Mesothelial cell of epicardium (in vitro differentiated cells): ENCODE measurements at places on chromosomes 13 and 19.

- no peaks in the 10 kb centered on the region for H3K36me3 ChIP-seq
- H3K27me3 ChIP-seq: no peaks in the 10 kb centered on the region
- DNase-seq: peak; percentile 68
- no peak overlapping the region for H3K4me3 ChIP-seq
- H3K4me1 ChIP-seq: peaks cover 33% of the 10 kb centered on the region
These were observed 104.7 kb downstream of the RGCC start for GRCh38 chr13:41562083-41562482.

GRCh38 chr19:35673121-35673804 lies 6.9 kb downstream of the UPK1A start:
- H3K27ac ChIP-seq: no peak overlapping the region
- DNase-seq: no peak
- peaks cover 3% of the 10 kb centered on the region for H3K4me1 ChIP-seq
- no peaks in the 10 kb centered on the region for H3K36me3 ChIP-seq
- peaks cover 65% of the 10 kb centered on the region for H3K27me3 ChIP-seq
- peak overlapping the region; percentile 68 for H3K4me3 ChIP-seq

- no peak overlapping the region for H3K4me3 ChIP-seq
- no peak for DNase-seq
- no peaks in the 10 kb centered on the region for H3K36me3 ChIP-seq
- H3K27ac ChIP-seq: no peak overlapping the region
- H3K4me1 ChIP-seq: peaks cover 19% of the 10 kb centered on the region
These were observed 31.2 kb upstream of the RCBTB2 start for GRCh38 chr13:48564056-48564455.

- no peaks in the 10 kb centered on the region for H3K36me3 ChIP-seq
- no peak overlapping the region for H3K4me3 ChIP-seq
- no peak for DNase-seq
- H3K27ac ChIP-seq: peak overlapping the region; percentile 60
These were observed 20.1 kb downstream of the SH3GL1 start for GRCh38 chr19:4380254-4380727.

GRCh38 chr13:98664047-98664446 lies 87.1 kb upstream of the STK24 start:
- H3K36me3 ChIP-seq: no peaks in the 10 kb centered on the region
- H3K27ac ChIP-seq: no peak overlapping the region
- DNase-seq: no peak
- no peak overlapping the region for H3K4me3 ChIP-seq
- no peaks in the 10 kb centered on the region for H3K4me1 ChIP-seq
- no peaks in the 10 kb centered on the region for H3K27me3 ChIP-seq

- H3K27ac ChIP-seq: no peak overlapping the region
- peaks cover 35% of the 10 kb centered on the region for H3K4me1 ChIP-seq
- peaks cover 2% of the 10 kb centered on the region for H3K36me3 ChIP-seq
- no peaks in the 10 kb centered on the region for H3K27me3 ChIP-seq
- no peak overlapping the region for H3K4me3 ChIP-seq
These were observed 23.1 kb downstream of the ARID3A start for GRCh38 chr19:948842-949496.

GRCh38 chr19:5173993-5174392 lies 166.6 kb downstream of the PTPRS start:
- H3K36me3 ChIP-seq: no peaks in the 10 kb centered on the region
- DNase-seq: no peak
- H3K27ac ChIP-seq: no peak overlapping the region
- H3K4me1 ChIP-seq: peaks cover 8% of the 10 kb centered on the region
- no peak overlapping the region for H3K4me3 ChIP-seq

GRCh38 chr19:29675120-29675649 lies 9.9 kb downstream of the PLEKHF1 start:
- no peaks in the 10 kb centered on the region for H3K27me3 ChIP-seq
- H3K36me3 ChIP-seq: no peaks in the 10 kb centered on the region
- H3K4me1 ChIP-seq: peaks cover 4% of the 10 kb centered on the region

DNA sequence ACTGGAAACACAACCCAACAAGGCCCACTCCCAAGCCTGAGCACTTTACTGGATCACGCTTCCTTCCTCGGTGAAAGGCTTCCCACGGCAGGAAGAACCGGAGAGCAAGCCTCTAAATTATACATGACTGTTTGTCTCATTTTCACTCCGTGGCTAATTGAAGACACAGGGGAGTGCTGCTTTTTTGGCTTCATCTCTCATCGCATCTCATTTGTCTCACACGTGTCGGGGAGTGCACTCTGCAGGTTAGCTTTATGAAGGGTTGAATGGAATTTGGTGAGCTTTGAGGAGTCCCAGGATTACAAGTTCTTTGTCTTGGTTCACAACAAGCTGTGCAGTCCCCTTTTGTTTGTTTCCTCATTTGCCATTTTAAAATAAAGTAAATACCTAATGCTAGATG lies 544.6 kb downstream of the GPC6 start:
- no peak for DNase-seq
- H3K4me3 ChIP-seq: no peak overlapping the region
- H3K36me3 ChIP-seq: no peaks in the 10 kb centered on the region
- H3K27ac ChIP-seq: peak overlapping the region; percentile 75

- H3K4me1 ChIP-seq: peaks cover 18% of the 10 kb centered on the region
- no peaks in the 10 kb centered on the region for H3K36me3 ChIP-seq
- no peak for DNase-seq
- H3K27me3 ChIP-seq: no peaks in the 10 kb centered on the region
- peak within 1 kb of the TSS; percentile 73 for H3K27ac ChIP-seq
- peak within 1 kb of the TSS; percentile 76 for H3K4me3 ChIP-seq
These were observed at the start of gene NOTCH3 for GRCh38 chr19:15200553-15201364. Gene NOTCH3, minus strand, starts transcription at chr19:15200995. Its CDS starts 90 bp downstream, at chr19:15200905.

DNA sequence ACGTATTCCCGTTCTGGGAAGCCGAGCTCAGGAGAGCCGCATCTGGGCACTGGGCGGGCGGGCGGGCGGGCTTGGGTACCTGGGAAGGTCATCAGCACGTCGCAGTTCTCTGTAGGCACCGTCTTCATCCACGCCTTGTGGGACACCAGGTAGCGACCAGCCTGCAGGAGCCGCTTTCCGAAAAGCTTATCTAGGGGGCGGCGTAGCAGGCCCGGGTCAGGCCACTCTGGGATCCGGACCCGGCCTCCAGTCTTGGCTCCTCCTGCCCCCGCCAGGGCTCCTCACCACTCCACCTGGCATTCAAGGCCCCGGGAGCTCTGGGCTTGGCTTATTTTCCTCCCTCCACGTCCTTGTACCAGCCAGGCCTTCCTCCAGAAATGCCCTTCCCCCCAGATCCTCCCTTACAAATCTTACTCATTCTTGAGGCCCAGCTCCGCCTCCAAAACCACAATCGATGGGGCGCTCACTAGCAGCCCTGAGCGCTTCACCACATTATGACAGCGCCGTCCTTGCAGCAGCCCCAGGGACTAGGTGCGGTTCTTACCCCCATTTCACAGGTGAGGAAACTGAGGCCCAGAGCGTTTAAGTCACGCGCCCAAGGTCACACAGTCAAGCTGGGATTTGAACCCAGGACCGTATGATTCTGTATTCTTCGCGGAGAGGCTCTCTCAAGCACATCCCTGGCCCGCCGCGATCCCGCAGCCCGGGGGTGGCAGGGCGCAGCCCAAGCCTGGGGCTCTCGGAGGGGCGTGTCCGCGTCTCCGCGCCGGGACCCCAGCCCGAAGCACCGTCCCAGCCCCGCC lies 843 bp downstream of the ANO8 start:
- H3K4me3 ChIP-seq: peak overlapping the region; percentile 74
- no peak for DNase-seq
- peaks cover 19% of the 10 kb centered on the region for H3K4me1 ChIP-seq
- H3K36me3 ChIP-seq: peaks cover 10% of the 10 kb centered on the region

DNA sequence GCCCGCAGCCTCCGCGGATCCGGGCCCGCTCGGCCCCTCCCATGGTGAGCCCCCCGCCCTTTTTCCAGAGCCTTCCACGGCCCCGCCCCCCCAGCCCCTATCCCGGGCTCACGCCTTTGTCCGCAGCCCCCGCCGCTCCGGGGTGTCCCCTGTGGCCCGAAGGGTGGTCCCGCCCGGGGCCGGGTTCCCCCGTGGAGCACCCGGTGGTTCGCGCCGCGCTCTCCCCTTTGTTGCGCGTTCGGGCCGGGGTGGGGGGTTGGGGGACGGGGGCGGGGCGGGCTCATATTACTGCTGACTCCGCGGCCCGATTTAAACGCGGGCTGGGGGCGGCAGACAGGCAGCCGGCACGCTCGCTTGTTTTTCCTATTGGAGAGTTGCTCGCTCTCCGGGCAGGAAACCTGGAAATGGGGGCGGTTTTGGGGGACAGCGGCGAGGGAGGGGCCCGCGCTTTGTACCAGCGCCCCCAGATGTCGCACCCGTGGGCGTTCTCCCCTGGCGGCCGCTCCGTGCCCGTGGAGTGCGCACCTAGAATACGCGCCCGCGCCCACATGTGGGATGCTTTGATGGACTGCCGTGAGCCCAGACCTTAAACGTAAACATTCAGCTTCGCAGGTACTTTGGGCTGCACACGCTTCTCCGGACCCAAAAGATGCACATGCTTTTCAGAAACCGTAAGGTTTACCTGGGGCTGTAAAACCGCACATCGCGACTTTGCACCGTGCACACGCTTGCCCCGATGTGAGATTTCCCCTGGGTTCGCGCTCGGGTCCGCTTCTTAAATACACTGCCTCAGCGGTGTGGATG lies 699 bp downstream of the PTOV1 start:
- H3K4me1 ChIP-seq: peaks cover 25% of the 10 kb centered on the region
- H3K27ac ChIP-seq: peak overlapping the region; percentile 79
- peak overlapping the region; percentile 87 for H3K4me3 ChIP-seq
- peak; percentile 53 for DNase-seq

DNA sequence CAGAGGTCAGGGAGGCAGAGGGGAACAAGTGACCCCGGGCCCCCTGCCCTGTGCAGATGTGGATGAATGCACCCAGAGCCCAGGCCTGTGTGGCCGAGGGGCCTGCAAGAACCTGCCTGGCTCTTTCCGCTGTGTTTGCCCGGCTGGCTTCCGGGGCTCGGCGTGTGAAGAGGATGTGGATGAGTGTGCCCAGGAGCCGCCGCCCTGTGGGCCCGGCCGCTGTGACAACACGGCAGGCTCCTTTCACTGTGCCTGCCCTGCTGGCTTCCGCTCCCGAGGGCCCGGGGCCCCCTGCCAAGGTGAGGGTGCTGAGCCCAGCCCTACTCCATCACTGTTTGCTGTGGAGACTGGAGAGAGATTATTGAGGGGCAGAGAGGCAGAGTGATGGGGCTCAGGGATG lies 9.9 kb downstream of the LTBP4 start:
- H3K4me3 ChIP-seq: no peak overlapping the region
- H3K27me3 ChIP-seq: peaks cover 40% of the 10 kb centered on the region
- peaks cover 3% of the 10 kb centered on the region for H3K36me3 ChIP-seq
- no peak overlapping the region for H3K27ac ChIP-seq
- H3K4me1 ChIP-seq: peaks cover 17% of the 10 kb centered on the region
- no peak for DNase-seq

GRCh38 chr19:13212759-13213330 lies 62.6 kb downstream of the IER2 start:
- no peak for DNase-seq
- H3K27me3 ChIP-seq: no peaks in the 10 kb centered on the region
- no peaks in the 10 kb centered on the region for H3K36me3 ChIP-seq
- H3K4me1 ChIP-seq: peaks cover 5% of the 10 kb centered on the region
- no peak overlapping the region for H3K27ac ChIP-seq

- H3K4me1 ChIP-seq: peaks cover 6% of the 10 kb centered on the region
- peak overlapping the region; percentile 38 for H3K4me3 ChIP-seq
- no peak for DNase-seq
- H3K36me3 ChIP-seq: peaks cover 2% of the 10 kb centered on the region
- H3K27me3 ChIP-seq: peaks cover 93% of the 10 kb centered on the region
These were observed 4.1 kb upstream of the SOX1 start for GRCh38 chr13:112062571-112063570.

GRCh38 chr19:52748336-52748950 lies 13.6 kb upstream of the ZNF611 start:
- no peak overlapping the region for H3K27ac ChIP-seq
- H3K36me3 ChIP-seq: no peaks in the 10 kb centered on the region
- no peak for DNase-seq

GRCh38 chr13:44181931-44182330 lies 191.7 kb upstream of the SERP2 start:
- H3K36me3 ChIP-seq: peaks cover 2% of the 10 kb centered on the region
- no peak overlapping the region for H3K4me3 ChIP-seq
- H3K4me1 ChIP-seq: no peaks in the 10 kb centered on the region
- H3K27ac ChIP-seq: no peak overlapping the region

GRCh38 chr13:84417416-84417815 lies 535.1 kb upstream of the SLITRK1 start:
- H3K4me1 ChIP-seq: peaks cover 4% of the 10 kb centered on the region
- no peak overlapping the region for H3K27ac ChIP-seq
- H3K4me3 ChIP-seq: no peak overlapping the region
- no peak for DNase-seq
- peaks cover 3% of the 10 kb centered on the region for H3K36me3 ChIP-seq

DNA sequence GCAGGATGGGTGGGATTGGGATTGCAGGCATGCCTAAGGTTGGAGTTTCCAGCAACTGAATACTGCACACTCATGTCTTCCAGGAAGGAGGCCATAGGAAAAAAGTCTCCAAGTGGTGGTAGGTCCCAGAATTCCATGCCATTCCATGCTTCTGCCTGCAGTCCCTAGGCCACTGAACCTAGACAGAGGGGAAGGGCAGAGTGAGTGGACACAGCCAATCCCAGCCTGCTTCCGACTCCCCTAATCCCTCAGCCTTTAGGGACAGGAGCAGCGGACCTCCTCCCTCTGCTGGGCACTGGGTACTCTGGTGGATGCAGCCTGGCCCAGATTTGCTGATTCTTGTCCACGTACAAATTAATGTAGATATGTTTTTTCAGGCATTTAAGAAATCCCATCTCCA lies 17.0 kb downstream of the VSTM2B start:
- H3K27ac ChIP-seq: no peak overlapping the region
- no peaks in the 10 kb centered on the region for H3K36me3 ChIP-seq
- H3K27me3 ChIP-seq: peaks cover 28% of the 10 kb centered on the region
- H3K4me1 ChIP-seq: no peaks in the 10 kb centered on the region
- H3K4me3 ChIP-seq: no peak overlapping the region
- DNase-seq: peak; percentile 6

DNA sequence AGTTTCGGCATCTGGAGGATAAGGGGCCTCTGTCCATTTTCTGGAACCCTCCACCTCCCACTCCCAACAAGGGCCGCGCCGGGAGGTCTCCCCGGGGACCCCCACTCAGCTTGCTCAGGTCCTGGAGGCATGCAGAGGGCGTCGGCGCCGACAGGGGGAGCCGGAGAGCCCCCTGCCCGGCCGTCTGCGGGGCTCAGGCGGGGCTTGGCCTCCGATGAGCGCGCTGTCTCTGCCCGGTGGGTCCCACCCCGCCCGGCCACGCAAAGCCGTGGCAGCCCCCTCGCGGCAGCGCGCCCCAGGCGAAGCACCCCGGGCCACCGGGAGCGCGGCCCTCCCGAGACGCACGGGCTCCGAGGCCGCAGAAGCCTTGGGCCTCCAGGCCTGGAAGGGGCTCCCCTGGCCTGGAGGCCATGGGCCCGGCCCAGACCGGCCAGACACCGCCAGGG lies 149.7 kb upstream of the ZNF536 start:
- H3K36me3 ChIP-seq: no peaks in the 10 kb centered on the region
- H3K27ac ChIP-seq: no peak overlapping the region
- H3K4me1 ChIP-seq: peaks cover 33% of the 10 kb centered on the region
- DNase-seq: peak; percentile 70
- no peak overlapping the region for H3K4me3 ChIP-seq

GRCh38 chr13:59891053-59891452 lies 272.7 kb downstream of the DIAPH3 start:
- peak overlapping the region; percentile 66 for H3K27ac ChIP-seq
- H3K27me3 ChIP-seq: no peaks in the 10 kb centered on the region
- H3K4me1 ChIP-seq: peaks cover 48% of the 10 kb centered on the region
- H3K4me3 ChIP-seq: no peak overlapping the region
